Activated T-cell treated with anti-CD3 and anti-CD28 coated beads for 4 hours (primary cell): ENCODE measurements at places on chromosomes 3 and 15.

DNA sequence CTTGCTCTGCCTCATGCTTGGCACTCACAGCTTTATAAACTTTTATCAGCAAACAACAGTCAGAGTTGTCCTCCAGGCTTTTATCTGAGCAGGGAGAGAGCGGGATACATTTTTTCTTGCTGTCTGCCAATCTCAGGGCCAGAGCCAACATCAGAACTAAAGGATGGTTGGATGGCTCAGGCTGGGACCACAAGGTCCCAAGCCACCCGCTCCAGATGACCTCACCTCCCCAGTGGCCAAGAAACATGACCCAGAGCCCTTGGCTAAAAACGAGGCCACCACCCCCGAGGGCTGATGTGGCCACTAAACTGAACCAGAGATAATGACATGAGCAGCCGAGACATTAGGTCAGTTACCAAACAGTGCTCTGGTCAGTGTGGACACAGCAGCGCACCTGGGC, 18.8 kb upstream of the SPATA12 start:
- DNase-seq = no peak

- DNase-seq = no peak
Measured at GRCh38 chr15:31302778-31303725, 23.6 kb upstream of the KLF13 start.

GRCh38 chr15:100718075-100718980, 115.9 kb downstream of the ASB7 start:
- no peak for DNase-seq

DNA sequence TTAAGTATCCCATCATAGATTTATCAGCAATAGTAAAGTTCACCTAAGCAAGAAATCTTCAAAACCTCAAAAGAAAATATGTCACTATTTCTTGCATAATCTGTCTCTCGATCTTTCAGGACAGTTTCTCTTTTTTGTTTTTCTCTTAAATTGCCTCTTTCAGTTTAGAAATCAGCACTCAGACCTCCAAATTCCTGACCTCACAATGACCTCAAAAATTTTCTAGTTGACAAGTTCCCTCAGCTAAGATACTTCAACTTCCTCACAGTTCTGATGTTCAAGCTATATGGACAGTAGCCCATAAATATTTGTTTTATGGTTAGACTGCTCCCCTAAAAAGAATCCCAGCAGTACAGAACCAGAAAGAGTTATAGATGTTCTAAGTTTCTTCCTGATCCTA, 24.1 kb downstream of the SLC24A5 start:
- DNase-seq = no peak

GRCh38 chr15:38243278-38244055, 9.2 kb upstream of the SPRED1 start:
- no peak for DNase-seq
